Activated CD4-positive, CD25-positive, alpha-beta regulatory T cell (primary cell): ENCODE measurements at places on chromosomes 2 and 18.

DNA sequence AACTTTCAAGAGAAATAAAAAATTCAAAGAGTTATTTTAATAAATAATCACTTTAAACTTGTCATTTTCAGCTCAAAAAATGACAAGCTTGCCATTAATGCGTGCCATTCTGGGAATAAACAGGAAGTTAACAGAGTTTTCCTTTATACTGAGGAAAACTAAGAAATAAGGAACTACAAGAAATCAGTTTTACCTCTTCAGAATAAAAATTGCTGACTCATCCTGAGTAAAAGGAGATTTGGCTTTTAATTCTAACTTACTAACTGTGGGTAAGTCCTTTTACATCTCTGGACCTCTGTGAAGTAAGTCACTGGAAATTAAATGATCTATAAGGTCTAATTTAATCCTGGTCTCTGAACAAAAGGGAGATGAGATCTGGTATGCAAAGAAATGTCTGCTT lies 16.1 kb downstream of the CEBPZ start:
- no peak for DNase-seq

DNA sequence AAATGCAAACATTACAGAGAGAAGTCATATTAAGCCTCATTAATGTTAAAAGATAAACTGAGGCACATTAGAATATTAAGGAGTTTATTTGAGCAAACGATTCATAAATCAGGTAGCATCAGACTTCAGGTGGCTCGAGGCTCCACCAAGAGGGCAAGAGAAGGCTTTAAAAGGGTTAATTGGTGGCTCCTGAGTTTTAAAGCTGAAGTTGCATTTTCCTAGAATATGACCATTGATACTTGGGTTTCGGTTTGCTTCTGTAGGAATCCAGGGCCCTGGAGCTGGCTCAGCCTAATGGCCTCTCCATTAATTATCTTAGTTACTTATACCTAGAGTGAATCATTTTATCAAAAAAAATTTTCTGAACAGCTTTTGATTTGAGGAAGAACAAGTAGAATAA lies 123.7 kb upstream of the NABP1 start:
- no peak for DNase-seq

- no peak for DNase-seq
Measured at GRCh38 chr2:104788742-104789455, 65.0 kb upstream of the POU3F3 start.

- DNase-seq: no peak
Measured at GRCh38 chr2:181575650-181576025, 81.3 kb downstream of the CERKL start.

DNA sequence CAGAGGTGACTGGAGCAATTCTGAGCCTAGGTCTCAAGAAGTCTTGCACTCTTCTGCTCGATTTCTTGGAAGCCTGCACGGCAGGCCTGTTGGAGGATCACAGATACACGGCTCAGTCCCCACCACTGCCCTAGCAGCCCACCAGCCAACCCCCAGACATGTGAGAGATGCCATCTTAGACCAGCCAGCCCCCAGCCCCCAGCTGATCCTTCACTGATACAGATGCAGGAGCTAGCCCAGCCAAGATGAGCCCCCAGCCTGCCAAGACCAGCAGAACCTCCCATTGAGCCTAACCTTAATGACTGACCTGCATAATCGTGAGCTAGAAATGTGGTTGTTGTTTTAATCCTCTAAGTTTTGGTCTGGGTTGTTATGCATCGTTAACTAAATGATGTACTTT lies 47.5 kb downstream of the INHBB start:
- DNase-seq: no peak

GRCh38 chr2:186641132-186641806 lies 51.4 kb downstream of the ITGAV start:
- no peak for DNase-seq

- no peak for DNase-seq
Measured at GRCh38 chr2:133760376-133760775, 192.1 kb upstream of the NCKAP5 start.

DNA sequence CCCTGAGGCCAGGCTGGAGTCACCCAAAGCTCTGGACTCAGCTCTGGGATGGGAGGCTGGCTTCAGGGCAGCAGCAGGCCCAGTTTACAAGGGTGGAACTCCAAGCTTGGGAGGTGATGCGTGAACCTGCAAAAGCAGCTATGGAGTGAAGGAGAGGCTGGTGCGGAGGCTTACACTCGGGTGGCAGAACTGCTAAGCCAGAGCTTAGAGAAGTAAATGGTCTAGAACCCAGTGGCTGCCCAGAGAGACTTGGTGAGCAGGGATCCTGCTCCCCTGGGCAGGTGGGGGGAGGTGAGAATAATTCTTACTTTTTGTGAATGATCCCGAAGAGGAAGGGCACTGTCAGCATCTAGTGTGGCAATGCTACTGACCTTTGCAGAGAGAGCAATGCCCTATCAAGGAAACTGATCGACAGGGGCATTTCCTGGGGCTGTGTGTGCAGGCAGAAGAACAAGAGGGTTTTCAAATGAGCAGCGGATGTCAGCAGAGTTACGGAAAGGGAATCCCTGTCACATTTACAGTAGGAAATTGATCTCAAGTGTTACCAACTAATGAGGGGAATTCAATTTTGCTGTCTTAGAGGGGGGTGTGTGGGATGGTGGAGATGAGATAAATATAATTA lies 80.4 kb downstream of the TGFA start:
- DNase-seq: no peak

DNA sequence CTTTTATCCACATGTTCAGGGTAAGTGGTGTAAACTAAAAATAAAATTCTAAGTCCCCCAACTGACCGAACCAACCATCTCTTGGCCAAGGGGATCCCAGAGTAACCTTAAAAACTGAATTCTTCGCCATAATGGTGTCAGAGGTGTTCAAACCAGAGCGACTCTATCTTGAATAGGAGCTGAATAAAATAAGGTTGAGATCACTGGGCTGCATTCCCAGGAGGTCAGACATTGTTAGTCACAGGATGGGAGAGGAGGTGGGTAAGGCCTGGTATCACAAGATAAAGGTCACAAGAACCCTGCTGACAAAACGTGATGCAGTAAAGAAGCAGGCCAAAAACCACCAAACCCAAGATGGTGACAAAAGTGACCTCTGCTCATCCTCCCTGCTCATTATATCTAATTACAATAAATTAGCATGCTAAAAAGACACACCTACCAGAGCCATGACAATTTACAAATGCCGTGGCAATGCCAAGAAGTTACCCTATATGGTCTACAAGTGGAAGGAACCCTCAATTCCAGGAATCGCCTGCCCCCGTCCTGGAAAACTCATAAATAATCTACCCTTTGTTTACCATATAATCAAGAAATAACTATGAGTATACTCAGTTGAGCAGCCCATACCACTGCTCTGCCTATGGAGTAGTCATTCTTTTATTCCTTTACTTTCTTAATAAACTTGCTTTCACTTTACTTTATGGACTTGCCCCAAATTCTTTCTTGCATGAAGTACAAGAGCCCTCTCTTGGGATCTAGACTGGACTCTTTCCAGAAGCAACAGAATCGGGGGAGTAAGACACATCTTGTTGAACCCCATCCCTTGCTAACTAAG lies 302.4 kb downstream of the STK39 start:
- DNase-seq: no peak

DNA sequence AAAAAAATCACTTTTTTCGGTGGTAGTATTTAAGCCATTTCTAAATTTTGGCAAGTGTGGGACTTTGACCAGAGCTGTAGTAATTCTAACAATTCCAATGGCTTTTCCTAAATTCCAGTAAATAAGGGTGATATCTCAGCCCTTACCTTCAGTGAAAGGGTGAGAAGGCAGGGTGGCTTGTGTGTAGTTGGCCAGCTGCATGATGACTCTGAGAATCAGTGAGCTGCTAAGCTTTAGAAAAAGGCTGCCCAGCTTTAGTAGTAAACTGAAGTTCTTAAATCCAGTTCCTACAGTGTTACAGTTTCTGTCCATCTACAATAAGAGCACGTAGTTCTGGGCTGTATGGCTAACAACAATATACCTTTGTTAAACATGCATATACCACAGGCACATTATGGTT lies 42.0 kb downstream of the OXER1 start:
- no peak for DNase-seq

GRCh38 chr2:152580714-152581113 lies 136.5 kb downstream of the PRPF40A start:
- no peak for DNase-seq

- no peak for DNase-seq
Measured at GRCh38 chr2:128537646-128538045, 219.0 kb upstream of the HS6ST1 start.

DNA sequence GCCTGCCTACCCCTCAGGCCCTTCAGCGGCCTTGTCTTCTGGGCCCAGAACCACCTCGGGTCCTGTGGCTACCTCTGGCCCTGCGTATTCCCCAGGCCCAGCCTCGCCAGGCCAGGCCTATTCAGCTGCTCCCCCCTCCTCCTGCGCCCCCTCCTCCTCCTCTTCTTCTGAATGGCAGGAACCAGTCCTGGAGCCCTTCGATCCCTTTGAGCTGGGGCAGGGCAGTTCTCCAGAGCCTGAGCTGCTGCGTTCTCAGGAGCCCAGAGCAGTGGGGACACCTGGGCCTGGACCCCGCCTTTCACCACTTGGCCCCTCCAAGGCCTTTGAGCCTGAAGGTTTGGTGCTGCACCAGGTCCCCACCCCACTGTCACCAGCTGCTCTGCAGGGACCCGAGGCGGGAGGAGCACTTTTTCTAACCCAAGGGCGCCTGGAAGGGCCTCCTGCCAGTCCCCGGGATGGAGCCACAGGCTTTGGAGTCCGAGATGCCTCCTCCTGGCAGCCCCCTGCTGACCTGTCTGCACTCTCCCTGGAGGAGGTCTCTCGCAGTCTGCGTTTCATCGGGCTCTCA lies 14.7 kb downstream of the GAREM2 start:
- no peak for DNase-seq

DNA sequence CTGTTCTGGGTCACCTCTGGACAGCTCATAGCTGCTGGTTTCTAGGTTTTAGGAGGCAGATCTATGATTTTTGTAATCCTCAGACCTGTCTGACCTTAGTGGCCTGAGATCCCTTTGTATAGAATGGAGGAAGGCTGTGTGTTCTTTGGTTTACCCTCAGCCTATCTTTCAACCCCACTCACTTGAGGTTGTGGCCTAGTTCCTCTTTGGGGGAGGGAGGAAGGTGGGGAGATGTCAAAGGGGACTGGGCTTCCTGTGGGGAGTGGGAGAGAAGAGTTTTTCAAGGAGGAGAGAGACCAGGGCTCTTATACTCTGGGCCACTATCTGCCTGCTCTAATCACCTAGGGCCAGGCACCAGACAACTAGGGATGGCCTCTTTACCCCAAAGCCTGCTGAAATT lies 28.5 kb downstream of the SEMA4F start:
- DNase-seq: no peak

GRCh38 chr2:171044416-171044815 lies 115.4 kb downstream of the GORASP2 start:
- DNase-seq: no peak

DNA sequence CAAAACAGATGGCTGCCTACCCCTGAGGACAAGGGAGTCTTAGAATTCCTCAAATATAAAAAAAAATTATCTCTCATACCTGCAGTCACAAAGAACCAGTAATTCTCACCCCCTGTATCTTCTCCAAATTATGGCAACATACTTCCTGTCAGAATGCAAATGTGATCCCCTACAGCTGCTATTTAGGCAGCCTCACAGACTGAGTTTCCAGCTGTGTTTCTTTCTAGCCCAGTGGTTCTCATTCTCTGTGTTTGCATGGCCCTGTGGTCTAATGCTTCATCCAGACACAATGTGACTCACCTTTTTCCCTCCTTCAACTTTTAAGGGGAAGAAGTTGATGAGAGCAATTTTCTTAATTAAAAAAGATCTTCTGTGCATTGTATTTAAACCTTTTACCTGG lies 726.3 kb downstream of the TSN start:
- DNase-seq: no peak

- no peak for DNase-seq
Measured at GRCh38 chr2:128550801-128551416, 232.2 kb upstream of the HS6ST1 start.

GRCh38 chr2:222318026-222318711 lies 19.4 kb upstream of the PAX3 start:
- no peak for DNase-seq

GRCh38 chr2:160658851-160659250 lies 165.2 kb upstream of the RBMS1 start:
- DNase-seq: no peak

DNA sequence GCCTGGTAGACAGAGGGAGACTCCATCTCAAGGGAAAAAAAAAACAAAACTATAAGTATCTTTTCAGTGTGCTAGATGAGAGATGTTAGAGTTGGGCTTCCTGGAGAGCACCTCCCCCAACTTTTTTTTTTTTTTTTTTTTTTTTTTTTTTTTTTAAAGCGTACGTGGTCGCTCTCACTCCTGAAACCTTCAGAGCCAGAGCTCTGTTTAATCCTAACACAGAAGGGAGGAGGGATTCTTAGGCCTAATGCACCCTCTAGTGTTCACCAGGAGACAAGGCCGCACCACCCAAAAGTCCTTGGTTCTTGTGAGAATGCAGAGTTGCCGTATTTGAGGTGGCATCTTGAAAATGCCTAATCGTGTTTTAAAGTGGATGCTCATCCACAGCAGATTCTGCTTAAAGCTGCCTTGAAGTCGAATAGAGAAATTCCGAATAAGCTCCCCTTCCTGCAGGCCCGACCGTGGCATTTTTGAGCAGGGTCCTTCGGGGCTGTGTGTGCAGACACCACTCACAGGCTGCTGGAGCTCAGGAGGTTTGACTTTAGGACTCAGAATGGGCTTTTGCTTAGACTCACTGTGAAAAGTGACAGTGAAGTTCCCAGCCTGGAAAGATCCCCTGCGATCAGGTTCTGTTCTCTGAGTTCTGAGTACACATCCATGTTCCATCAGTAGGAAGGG lies 252.6 kb downstream of the AGAP1 start:
- no peak for DNase-seq
